ENCODE measurements at places on chromosomes 12 and 14.

- DNase-seq = no peak
Observed at GRCh38 chr12:31488737-31489338, 102.1 kb downstream of the DENND5B start.

DNA sequence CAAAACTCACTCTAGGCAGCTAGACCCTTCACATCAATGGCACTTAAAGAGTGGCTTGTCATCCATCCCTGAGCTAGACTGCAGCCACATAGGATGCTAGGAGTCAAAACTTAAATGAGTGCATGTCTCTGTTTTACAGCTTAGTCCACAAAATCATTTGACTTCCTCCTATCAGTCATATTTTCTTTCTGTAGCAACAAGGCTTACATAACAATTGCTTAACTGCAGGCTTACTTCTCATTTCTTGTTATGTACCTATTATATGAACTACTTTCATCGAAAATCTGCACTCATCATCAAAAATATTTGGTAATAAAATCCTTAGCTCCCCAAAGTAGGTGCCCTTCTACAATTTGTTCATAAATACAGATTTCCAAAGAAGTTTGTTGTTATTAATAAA, 30.1 kb downstream of the CLEC1A start:
- DNase-seq = no peak

GRCh38 chr14:56378475-56378877, 201.1 kb upstream of the TMEM260 start:
- no peak for DNase-seq

GRCh38 chr14:54489318-54489683, 521 bp upstream of the GMFB start:
- no peak for DNase-seq

DNA sequence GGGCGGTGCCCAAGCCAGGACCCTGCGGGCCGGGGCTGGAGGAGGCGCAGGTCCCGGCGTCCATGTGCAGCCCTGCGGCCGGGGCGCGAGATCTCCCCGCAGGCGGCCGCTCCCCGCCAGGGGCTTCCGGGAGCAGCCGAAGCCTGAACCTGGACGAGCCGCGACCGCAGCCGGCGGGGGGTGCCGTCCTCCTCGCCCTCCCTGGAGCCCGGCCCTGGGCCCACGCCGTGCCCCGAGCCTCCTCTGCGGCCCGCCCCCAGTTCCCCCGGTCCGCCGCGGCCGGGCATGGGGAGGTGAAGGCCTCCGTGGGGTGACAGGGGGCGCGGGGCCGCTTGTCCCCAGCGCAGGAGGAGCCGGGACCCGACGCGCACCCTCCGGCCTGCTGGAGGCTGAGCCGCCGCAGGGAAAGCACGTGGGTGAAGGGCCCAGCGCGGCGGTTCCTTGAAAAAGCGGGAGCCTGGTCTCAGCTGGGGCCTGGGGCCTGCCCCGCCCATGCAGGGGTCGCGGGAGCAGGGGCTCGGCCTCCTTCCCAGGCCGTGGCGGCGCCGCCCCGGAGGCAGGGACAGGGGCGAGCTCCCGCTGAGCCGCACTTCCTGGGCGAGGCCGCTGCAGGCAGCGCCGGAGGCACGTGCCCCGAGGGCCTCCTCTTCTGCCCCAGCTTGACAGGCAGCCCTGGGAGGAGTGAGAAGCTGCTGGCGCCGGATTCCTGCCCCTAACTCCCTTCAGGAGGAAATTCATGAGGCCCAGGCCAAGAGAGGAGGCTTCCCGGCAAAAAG, 55.6 kb upstream of the PPP2R5C start:
- DNase-seq = no peak

DNA sequence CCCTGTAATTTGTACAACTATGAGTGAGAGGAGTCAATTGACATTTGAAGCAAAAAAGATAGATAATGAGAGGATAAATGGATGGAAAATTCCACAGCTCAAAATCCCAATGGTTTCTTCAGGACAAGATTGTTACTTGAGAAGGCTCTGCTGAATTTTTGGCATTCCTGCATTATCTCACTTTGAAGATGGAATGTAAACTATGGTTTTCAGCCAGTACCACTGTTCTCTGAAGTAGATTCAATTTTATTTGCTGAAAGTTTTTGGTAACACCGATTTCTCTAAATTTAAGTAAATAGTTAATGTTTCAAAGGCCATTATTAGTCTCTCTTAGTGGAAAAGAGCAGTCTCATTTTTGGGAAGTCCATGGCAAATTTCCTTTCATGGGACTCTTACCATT, 121.9 kb upstream of the SLC38A2 start:
- DNase-seq = no peak

DNA sequence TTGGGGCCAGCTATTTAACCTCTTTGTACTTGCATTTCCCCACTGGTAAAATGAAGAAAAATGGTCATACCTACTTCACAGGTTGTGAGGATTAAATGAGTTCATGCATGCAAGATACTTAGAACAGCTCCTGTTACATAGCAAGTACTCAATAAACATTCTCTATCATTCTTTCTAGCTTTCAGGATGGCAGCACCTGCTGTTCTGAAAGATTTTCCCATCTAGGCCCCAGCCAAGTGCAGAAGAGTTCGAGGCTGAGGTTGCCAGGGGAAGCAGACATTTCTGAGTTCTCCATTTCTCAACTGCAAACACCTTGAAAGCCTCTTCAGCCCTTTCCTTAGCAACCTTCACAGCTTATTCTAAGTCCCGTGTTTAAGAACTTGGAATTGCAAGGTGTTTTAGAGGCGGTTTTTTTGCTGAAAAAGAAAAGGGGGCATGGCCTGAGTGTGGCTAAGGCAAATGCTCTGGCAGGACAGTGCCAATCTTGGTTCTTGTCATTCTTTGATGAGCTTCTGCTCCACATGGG, 73.0 kb upstream of the PRMT8 start:
- no peak for DNase-seq

All from SK-N-DZ (cell line).